ENCODE measurements at places on chromosomes 16 and 17. TPM values are rescaled to one million over a fixed set of nuclear protein-coding genes. Genes with fewer than 3 reads are reported as not detected.

CHRNE gene
- 1.1 TPM for total RNA-seq

GRCh38 chr16:85004587-85005205 lies 6.6 kb downstream of the ZDHHC7 start:
- peak; percentile 71 for DNase-seq

DNA sequence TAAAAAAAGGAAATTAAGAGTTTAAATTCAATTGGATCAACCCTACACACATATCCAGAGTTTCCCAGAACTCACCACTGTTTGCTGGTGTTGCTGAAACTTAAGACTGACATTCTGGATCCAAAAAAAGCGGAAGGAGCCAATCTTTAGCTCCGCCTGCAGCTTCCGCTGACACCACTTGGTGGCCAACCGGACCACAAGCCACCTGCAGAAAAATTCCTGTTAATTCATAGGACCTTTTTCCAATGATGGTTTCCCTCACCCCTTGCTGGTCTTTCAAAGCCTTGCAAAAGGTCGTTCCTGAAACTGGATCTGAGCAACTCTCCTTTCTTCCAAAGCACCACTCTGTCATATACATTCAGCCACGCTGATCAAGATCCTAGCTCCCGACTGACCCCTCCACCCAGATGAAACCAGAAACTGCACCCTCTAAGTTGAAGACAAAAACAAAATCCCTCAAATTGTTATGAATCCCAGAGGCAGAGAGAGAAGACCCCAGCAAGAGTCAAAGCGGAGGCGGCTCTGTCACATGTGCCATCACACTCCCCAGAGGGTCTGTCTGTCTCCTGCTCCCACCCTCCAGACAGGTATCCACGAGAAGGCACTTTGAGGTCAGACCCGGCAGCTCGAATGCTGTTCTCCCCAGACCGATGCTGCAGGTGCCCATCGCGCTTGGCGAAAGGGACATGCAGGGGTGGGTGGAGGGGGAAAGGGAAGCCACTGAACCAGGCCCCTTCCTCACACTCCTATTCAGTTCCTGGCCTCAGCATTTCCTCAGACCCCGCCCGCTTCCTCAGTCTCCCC lies 773 bp downstream of the BLTP2 start:
- peak; percentile 65 for DNase-seq

- DNase-seq: no peak
Observed at GRCh38 chr16:11585460-11586377, 1.0 kb downstream of the LITAF start.
